ENCODE measurements at places on chromosomes 2 and 18.

DNA sequence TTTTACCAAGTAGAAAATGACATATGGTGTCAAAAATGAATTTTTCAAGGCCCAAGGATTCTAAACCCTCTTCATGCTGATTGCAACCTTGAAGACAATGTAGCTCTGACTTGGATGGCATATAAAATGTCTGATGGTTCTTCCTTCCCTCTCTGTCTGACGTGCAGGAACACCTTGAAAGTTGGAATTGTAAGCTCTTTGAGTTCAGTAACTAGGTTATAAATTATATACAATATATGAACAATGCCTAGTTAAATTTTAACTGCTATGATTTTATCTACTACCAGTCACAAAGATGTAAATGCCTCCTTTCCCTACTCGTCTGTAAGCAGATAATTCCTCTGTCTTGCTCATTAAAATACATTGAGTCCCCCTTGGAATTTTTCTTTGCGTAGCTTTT is 89.5 kb upstream of the TMEM17 start:
- DNase-seq, result no peak

DNA sequence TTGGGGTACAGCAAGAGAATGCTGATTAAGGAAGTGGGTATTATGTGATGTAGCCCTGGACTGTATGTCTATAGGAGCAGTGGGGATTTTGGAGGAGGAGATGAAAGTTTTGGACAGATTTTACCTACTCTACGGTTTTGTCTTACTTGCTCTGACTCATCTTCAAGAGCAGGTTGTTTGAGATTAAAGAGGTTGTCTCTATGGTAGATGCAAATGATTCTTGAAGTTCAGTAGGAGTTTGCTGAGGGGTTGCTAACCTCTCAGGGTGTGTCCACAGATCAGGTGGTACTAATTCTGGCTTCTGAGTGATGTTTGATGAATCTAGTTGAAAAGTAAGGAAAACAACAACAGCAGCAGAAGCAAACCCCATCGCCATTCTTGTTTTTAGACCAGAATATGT is 9.7 kb upstream of the SERPINB12 start:
- DNase-seq, result no peak

DNA sequence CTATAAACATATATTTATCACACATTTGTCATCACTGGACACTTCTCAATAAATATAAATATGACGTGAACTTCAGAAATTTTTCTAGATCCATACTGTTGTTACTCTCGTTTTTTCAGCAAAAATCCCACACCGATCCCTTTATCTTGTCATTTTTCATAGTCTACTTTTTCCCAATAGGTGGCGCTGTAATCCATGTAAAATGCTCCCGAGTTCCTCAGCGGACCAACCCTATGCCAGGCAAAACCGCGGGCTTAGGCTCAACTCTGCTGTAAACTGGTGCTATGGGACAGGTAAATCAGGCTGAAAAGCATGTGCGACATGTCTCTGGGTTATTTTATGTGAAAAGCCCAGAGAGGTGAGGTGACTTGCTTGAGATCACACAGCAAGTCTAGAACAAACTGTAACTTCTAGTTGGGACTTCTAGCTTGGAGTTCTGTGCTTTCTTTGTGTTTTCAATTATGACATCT is 104.0 kb downstream of the COBLL1 start:
- DNase-seq, result no peak

- DNase-seq, result no peak
These were observed 85.2 kb downstream of the BIRC6 start for GRCh38 chr2:32442020-32442467.

GRCh38 chr2:205366336-205367060 is 315.8 kb upstream of the NRP2 start:
- DNase-seq, result no peak

Data from cerebellar nuclear complex (tissue), 1 donor.